ENCODE measurements at places on chromosomes 13 and 19.

GRCh38 chr13:43306372-43306771 is 283.0 kb downstream of the DNAJC15 start:
- DNase-seq: no peak

GRCh38 chr13:53408306-53408705 is 379.7 kb downstream of the OLFM4 start:
- no peak for DNase-seq

GRCh38 chr13:94534166-94534565 is 54.7 kb upstream of the DCT start:
- no peak for DNase-seq

DNA sequence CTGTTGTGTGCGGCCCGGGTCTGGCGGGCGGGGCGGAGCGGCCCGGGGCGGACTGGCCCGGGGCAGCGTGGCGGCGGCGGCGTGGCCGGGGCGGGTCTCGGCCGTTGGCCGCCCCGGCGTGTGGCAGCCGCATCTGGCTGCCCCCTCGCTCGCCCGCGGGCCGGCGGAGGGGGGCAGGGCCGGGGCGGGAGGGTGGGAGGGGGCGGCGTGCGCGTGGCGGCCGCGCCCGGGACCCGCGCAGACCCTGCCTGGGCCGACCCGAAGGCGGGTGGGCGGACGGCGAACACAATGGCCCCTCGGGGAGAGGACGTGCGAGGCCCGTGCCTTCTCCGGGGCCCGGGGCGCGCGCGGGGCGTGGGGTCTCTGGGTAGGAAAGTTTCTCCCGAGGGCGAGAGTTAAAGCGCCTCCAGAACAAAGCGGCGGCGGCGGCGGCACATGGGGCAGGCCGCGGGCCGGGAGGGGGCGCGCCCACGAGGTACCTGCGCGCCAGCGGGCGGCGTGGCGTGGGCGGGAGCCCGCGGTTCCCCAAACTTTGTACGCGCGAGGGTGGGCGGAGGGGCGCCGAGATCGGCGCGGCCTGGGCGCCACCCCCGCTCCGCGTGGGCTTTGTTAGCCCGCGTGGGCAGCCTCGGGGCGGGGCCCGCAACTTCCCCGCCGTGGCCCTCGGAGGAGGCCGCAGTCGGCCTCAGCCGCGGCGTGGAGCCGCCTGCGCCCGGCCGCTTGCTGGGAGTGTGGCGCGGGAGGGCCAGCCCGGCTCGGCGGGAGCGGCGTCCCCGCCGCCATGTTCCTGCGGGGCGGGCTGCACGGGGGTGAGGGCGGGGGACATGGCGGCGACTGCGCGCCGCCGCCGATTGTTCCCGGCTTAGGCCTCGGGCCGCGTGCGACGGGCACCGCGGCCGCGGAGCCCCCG is 764 bp downstream of the MIR17HG start:
- peak; percentile 61 for DNase-seq

DNA sequence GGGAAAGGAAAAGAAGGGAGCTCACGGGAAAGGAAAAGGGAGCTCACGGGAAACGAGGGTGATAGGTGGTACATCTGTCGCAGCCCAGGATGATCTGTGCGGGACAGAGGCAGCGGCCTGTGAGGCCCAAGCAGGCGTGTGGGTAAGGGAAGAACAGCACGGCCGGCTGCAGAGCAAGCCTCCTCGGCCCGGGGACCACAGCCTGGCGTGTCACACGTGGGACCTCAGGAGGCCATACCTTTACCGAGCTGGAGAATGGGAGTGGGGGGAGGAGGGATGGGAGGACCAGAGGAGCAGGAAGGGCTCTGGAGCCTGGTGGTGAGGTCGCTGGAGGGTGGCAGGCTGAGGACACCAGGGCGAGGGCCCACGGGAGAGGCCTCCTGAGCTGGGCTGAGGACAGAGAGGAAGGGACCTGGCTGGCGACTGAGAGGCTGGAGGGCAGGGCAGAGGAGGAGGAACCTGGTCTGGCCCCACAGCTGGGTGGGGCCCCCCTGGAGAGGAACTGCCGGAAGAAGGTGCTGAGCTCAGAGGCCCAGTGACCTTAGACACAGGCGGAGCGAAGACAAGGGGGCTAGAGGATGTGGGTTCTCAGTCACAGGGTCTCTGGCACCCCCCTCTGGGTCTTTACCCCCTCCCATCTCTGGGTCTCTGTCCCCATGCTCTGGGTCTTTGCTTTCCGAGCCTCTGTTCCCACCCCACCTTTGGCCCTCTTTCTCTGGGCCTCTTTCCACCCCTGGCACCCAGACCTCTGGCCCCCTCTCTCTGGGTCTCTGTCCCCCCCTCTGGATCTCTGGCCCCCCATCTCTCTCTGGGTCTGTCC is 2.9 kb upstream of the FTL start:
- DNase-seq: no peak

DNA sequence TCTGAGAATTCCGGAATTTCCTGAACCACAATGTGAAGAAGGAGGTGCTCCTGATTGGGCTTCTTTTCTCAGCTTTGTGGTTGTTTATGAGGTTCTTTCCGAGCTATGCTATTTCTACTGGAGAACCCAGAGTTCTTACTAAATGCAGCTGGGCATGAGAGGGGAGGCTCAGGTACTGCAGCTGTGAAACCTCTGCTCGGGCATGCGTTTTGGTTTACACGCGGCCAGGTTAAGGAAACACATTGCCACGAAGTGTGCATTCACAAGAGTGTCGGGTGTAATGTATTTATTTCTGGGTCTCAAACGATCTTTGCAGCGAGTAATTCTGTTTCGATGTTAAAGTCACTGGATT is 661 bp upstream of the MIR17HG start:
- peak; percentile 41 for DNase-seq

- DNase-seq: no peak
Measured at GRCh38 chr13:28659621-28659970, 666 bp downstream of the POMP start.

DNA sequence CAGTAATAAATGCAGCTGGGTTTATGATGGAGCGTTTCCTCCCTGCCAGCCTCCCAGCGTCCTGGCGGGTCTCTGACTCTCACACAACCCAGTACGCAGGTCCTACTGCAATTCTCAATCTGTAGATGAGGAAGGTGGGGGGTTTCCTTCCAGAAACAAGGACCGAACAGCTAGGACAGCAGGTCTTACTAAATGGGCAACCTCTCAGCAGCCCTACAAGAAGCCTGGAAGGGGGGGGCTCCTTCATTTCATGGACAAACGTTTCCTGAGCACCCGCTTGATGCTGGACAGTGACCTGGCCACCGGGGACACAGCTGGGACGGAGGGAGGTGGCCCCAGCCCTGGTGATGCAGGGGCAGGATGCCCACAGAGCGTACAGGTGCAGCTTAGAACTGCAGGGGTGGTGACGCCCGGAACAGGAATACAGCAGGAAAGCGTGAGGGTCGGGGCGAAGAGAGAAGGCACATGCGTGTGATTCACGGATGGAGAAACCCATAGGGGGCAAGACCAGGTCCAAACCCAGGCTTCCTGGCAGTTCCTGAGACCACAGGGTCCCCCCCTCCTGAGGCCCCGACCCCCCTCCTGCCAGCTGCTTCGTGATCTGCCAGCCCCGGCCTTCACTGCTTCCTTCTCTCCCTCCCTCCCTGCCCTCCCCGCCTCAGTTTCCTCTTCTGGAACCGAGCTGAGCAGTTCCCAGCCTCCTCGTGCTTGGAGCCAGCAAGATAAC is 732 bp upstream of the C2CD4C start:
- no peak for DNase-seq

- DNase-seq: no peak
Measured at GRCh38 chr13:110195547-110196485, 111.1 kb downstream of the COL4A1 start.

- DNase-seq: no peak
Measured at GRCh38 chr13:39998166-39998565, 342.7 kb downstream of the COG6 start.

DNA sequence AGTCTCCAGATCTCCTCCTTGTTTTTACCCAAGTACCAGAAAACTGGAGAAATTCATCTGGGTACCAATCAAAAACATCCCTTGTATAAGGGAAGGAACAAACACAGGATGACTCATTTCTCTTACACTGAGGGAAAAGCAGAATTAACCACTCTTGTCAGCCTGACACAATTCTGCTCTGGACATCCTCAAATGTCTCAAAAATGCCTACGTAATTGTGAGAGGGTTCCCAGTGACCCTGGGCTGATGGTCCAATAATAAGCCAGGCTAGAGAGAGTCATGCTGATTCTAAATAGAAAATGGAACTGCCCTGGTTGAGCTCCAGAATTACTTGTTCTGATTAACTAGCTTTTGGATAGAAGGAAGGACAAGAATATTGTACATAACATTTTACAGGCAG is 14.5 kb downstream of the ZNF708 start:
- DNase-seq: no peak

DNA sequence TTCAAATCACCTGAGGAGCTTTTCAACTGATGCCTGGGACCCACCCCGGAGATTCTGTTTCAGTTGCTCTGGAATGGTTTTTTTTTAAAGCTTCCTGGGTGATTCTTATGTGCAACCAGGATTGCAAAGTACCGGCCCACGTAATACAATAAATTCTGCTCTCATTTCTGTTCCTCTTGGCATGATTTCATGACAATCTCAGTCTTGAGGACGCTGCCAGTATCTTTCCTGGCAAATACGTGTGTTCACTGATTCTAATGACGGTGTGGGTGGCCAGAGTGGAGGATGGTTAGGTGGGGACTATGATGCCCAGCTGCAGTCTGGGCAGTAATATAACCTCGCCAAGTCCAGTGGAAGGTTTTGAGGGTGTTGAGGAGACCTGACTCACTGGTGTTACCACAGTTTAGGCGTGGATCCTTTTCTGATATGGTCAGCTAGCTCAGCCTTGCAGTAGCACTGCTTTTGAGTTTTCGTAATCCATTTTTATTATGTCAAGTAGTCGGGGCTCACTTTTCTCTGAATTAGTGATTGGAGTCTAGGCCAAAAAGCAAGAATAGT is 49.4 kb downstream of the FAM124A start:
- DNase-seq: no peak

DNA sequence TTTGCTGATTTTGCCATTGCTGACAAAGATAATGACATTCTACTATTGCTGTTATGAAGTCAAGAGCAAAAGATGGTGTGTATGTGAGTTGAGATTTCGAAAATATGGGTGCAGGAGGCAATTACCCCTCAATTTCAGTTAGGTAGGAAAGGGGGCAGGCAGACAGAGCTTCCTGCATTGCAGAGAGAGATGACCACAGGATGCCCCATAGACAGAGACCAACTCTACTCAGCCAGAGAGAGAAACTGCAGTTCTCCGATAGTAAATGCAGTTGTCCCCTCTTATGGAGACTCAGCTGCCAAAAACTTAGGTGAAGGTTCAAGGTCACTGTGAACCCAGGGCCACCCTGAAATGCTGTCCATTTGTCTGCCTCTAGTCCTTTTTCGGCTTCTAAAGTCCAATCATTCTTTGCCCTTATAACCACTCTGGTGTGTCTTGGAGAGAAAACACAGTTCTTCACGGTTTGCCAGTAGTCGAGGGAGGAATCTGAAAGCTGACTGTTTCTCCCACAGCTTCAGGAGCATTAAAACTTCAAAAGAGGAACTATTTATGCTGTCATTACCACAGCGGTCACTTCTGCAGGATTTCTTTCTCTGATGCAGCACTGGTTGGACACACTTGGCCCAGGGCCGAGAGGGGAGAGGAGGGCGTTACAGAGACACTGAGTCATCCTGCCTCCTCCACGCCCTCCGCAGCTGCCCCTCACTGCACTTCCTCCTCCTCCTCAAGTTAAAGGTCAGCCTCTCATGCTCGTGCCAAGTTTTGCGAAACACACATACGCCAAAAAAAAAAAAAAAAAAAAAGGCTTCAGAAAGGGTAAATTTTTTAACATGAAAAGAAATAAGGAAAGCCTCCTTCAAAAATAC is 264.3 kb downstream of the FOXO1 start:
- DNase-seq: no peak

DNA sequence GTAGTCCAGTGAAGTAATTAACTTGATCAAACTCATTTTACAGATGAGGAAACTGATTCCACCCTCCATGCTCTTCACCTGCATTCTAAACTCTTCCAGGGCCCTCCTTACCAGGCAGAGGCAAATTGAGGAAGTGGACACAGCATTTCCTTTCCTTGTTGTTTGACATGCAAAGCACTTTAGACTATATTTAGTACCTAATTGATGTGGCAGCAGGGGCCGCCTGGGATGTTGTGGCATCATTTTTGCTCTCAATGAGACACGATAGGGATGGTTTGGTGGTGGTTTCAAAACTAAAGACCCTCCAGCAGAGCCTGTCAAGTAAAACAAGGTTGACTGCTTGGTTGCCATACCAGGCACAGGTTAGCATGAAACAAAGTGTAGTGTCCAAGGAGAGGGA is 7.9 kb downstream of the SIPA1L3 start:
- no peak for DNase-seq

DNA sequence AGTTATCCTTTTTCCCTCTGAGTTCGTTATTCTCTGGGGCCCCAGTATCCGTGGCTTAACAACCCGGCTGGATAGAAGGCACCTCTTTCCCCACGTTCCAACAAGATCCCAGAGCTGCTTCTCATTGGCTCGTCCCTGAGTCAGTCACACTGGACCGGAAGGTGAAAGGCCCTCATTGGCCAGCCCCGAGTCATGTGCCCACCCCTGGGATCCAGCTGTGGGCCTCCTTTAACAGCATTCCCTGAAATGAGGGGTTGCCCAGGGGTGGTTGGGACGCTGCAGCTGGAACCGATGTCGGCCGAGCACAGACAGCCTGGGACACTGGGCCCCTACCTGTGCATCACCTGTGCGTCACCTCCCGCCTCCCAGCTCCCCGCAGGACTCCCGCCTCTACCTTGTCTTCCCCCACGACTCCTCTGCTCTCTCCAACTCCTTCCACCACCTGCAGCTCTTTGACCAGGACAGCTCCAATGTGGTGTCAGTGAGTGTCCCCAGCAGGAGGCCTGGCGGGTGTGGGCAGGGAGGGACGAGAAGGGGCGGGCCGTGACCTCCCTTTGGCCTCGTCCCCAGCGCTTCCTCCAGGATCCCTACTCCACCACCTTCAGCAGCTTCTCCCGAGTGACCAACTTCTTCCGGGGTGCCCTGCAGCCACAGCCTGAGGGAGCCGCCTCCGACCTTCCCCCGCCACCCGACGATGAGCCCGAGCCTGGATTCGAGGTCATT is 4.3 kb downstream of the TBC1D17 start:
- DNase-seq: no peak

DNA sequence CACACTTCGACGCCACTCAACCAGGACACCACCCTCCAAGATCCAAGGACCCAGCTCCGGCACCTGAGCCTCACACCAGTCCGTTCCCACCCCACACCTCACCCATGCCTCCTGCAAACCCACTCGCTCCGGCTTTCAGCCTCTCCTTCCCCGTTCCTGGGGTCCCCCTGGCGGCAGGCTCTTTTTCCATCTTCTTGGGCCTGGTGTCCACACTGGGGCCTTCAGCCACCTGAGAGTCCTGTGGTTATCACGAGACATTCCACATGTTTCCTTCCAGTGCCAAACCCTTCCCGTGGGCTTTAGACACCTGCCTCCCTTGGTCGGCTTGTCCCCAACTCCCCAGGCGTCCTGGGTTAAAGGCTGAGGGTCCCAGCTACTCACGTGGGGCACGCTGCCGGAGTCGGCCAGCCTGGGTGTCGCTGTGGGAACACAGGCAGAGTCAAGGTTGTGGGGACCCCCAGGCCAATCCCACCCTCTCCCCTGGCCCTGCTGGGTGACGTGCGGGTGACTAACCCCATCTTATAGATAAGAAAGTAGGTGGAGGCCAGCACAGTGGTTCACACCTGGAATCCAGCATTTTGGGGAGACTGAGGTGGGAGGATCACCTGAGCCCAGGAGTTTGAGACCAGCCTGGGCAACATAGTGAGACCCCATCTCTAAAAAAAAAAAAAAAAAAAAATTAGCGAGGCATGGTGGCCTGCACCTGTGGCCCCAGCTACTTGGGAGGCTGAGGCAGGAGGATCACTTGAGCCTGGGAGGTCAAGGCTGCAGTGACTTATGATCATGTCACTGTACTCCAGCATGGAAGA is 1.9 kb downstream of the JSRP1 start:
- DNase-seq: no peak
